ENCODE measurements at places on chromosomes 7 and 10. TPM values are rescaled to one million over a fixed set of nuclear protein-coding genes. Genes with fewer than 3 reads are reported as not detected.

Gene FUOM
- 7.9 TPM for total RNA-seq

Gene MARVELD1
- 43.4 TPM for total RNA-seq

Gene LBX1
- not detected for total RNA-seq

Gene ZNF25
- 16.4 TPM for total RNA-seq

Gene SH2D4B
- 0.42 TPM for total RNA-seq

Gene DNAJC1
- total RNA-seq, result 55.5 TPM

Gene UPK3BL1
- 21.2 TPM for total RNA-seq

Gene LRRD1
- total RNA-seq, result 0.19 TPM

Gene LIPK
- total RNA-seq, result not detected

Gene FBXO24
- 0.83 TPM for total RNA-seq

Gene SPAG6
- total RNA-seq, result not detected

Gene NANOS1
- total RNA-seq, result 14.3 TPM

Gene ERVW-1
- not detected for total RNA-seq

Gene ATAD1
- 29.1 TPM for total RNA-seq

Gene SYCE1
- 0.50 TPM for total RNA-seq

Gene TRIM50
- not detected for total RNA-seq

Gene METTL2B
- total RNA-seq, result 19.9 TPM

Gene WNT8B
- not detected for total RNA-seq

Gene GIMAP8
- total RNA-seq, result 7.1 TPM

Gene SMKR1
- total RNA-seq, result not detected

Gene EFCAB10
- total RNA-seq, result not detected

Gene PNLIPRP1
- total RNA-seq, result not detected

Gene BAIAP2L1
- total RNA-seq, result 1.5 TPM

Gene LIPJ
- 0.19 TPM for total RNA-seq

Gene TRIM4
- 27.8 TPM for total RNA-seq

Gene FOXI2
- total RNA-seq, result 0.13 TPM

Gene HTR5A
- total RNA-seq, result not detected

Gene GHRHR
- not detected for total RNA-seq

Gene MYH16
- not detected for total RNA-seq

Gene STAG3
- total RNA-seq, result 0.50 TPM

Gene PLXNA4
- 5.0 TPM for total RNA-seq

Gene TMEM72
- not detected for total RNA-seq

Gene PPP1R9A
- total RNA-seq, result 23.7 TPM

Gene STAMBPL1
- 14.4 TPM for total RNA-seq

Gene AQP1
- total RNA-seq, result 509 TPM

Gene ZNF33B
- total RNA-seq, result 17.5 TPM

Gene ICA1
- 6.2 TPM for total RNA-seq

Gene PRR15
- not detected for total RNA-seq

Gene LRRC27
- 11.3 TPM for total RNA-seq

Gene SKIDA1
- total RNA-seq, result 2.9 TPM

Data from esophagus muscularis mucosa (tissue), 4 donors.